ENCODE measurements at places on chromosomes 2 and 18.

GRCh38 chr2:11567631-11568031 lies 33.8 kb downstream of the GREB1 start:
- no peak for DNase-seq
- no peak overlapping the region for H3K27ac ChIP-seq
- H3K27me3 ChIP-seq: no peaks in the 10 kb centered on the region
- H3K36me3 ChIP-seq: no peaks in the 10 kb centered on the region
- no peaks in the 10 kb centered on the region for H3K4me1 ChIP-seq

DNA sequence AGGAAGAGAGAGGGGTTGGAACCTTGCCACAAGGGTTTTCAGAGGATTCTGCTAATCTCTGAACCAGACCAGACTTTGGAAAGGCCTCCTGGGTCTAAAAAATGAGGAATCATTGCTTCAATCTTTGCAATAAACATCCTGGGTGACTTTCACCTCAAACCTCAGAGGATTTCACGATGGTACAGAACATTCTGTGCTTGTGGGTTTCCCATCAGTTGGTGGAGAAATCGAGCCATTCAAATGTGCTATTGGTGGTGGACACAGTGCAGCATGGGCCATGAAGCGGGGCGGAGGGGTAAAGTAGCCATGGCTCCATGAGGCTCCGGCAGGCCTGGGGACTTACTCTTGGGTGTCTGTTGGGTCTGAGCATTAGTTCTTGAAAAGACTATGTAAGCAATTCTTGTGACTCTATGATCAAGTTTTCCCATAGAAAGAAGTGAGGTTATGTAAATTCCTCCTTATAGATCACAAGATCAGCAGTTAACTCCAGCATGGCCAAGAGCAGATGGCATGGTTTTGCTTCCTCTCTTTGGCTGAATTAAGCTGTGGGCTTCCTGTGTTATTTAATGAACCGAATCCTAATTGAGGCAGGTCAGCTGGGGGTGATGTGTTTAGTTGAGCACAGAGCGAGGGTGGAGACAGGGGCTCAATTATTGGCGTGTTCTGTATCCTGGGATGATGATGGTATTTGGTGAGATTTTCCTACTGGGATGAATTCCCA lies 1.9 kb upstream of the IL1R2 start:
- peaks cover 5% of the 10 kb centered on the region for H3K36me3 ChIP-seq
- no peak overlapping the region for H3K4me3 ChIP-seq
- H3K4me1 ChIP-seq: peaks cover 45% of the 10 kb centered on the region
- peak; percentile 29 for DNase-seq

GRCh38 chr2:182381225-182381624 lies 45.6 kb downstream of the PDE1A start:
- DNase-seq: no peak
- no peaks in the 10 kb centered on the region for H3K4me1 ChIP-seq
- no peaks in the 10 kb centered on the region for H3K27me3 ChIP-seq
- H3K36me3 ChIP-seq: no peaks in the 10 kb centered on the region

DNA sequence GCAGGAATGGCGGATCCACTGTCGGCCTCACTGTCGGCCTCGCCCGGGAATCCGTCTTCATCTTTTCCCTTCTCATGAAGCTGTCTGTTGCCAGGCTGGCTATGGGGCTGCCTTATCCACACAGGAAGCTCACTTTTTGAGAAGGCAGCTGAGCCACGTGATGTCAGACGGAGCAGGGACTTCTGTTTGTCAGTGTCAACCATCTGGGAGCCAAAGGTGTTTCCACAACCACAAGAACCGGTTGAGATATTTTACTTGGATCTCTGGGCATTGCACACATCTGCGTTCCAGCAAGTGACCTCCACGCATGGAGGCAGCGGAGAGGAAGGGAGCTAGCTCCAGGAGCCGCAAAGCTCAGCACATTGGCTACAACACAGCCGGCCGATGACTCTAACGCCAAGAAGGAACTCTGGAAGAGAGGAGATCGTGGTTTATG lies 27.4 kb upstream of the TAF1B start:
- H3K36me3 ChIP-seq: no peaks in the 10 kb centered on the region
- no peak overlapping the region for H3K27ac ChIP-seq
- peaks cover 33% of the 10 kb centered on the region for H3K4me1 ChIP-seq
- H3K4me3 ChIP-seq: no peak overlapping the region
- no peak for DNase-seq

GRCh38 chr2:107657049-107657448 lies 169.6 kb upstream of the RGPD4 start:
- no peaks in the 10 kb centered on the region for H3K4me1 ChIP-seq
- H3K36me3 ChIP-seq: no peaks in the 10 kb centered on the region
- no peak for DNase-seq
- H3K27me3 ChIP-seq: no peaks in the 10 kb centered on the region

DNA sequence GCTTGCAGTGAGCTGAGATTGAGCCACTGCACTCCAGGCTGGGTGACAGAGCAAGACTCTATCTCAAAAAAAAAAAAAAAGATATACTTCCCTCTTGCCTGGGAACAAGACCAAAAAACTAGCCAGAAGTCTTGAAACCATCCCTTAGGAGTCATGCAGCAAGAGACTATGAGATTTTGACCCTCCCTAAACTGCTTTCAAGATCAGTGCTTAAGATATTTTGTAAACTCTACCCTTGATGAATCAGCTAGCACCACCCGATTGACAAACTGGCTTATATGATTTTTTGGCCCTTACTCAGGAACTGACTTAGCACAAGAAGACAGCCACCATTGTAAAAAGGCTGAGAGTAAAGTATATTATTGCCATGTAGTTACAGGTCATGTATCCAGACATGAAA lies 3.8 kb downstream of the SULT1C3 start:
- H3K4me1 ChIP-seq: no peaks in the 10 kb centered on the region
- no peak overlapping the region for H3K4me3 ChIP-seq
- no peaks in the 10 kb centered on the region for H3K27me3 ChIP-seq
- no peak for DNase-seq
- no peaks in the 10 kb centered on the region for H3K36me3 ChIP-seq

DNA sequence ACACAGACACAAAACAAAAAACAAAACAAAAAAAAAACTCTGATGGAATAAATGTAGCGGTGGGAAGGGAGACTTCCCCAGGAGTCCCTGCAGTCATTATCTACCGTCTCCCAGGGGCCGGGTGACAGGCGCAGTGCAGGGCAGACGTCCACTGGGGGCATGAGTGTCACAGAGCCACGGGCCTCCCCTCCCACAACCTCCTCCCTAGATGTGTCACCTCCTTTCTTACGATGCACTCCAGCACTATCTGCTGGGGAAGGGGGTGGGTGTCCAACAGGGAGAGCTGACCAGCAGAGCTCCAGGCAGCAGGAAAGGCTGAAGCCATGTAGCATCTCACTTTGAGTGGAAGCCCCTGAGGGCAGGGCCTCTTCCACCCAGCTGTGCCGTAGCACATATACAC lies 84.5 kb downstream of the LONRF2 start:
- no peak overlapping the region for H3K27ac ChIP-seq
- H3K4me3 ChIP-seq: no peak overlapping the region
- H3K4me1 ChIP-seq: peaks cover 17% of the 10 kb centered on the region
- H3K27me3 ChIP-seq: no peaks in the 10 kb centered on the region

- H3K27ac ChIP-seq: peak overlapping the region; percentile 96
- H3K4me1 ChIP-seq: peaks cover 26% of the 10 kb centered on the region
- peak overlapping the region; percentile 93 for H3K4me3 ChIP-seq
- DNase-seq: peak; percentile 44
Observed at GRCh38 chr2:32358111-32358482, 1.3 kb downstream of the BIRC6 start.

- no peaks in the 10 kb centered on the region for H3K27me3 ChIP-seq
- H3K27ac ChIP-seq: no peak overlapping the region
- no peaks in the 10 kb centered on the region for H3K36me3 ChIP-seq
- peaks cover 22% of the 10 kb centered on the region for H3K4me1 ChIP-seq
- DNase-seq: no peak
Observed at GRCh38 chr2:147642765-147643164, 202.1 kb upstream of the ACVR2A start.

- H3K4me3 ChIP-seq: no peak overlapping the region
- no peak for DNase-seq
Observed at GRCh38 chr2:54589340-54590215, 133.5 kb downstream of the SPTBN1 start.

- no peak overlapping the region for H3K4me3 ChIP-seq
- H3K4me1 ChIP-seq: no peaks in the 10 kb centered on the region
- no peak overlapping the region for H3K27ac ChIP-seq
Observed at GRCh38 chr2:24826773-24827145, 33.5 kb downstream of the CENPO start.

- no peaks in the 10 kb centered on the region for H3K36me3 ChIP-seq
- no peak overlapping the region for H3K27ac ChIP-seq
- H3K4me3 ChIP-seq: no peak overlapping the region
- H3K4me1 ChIP-seq: no peaks in the 10 kb centered on the region
- H3K27me3 ChIP-seq: no peaks in the 10 kb centered on the region
Observed at GRCh38 chr2:96437512-96437911, 67.6 kb downstream of the NEURL3 start.

DNA sequence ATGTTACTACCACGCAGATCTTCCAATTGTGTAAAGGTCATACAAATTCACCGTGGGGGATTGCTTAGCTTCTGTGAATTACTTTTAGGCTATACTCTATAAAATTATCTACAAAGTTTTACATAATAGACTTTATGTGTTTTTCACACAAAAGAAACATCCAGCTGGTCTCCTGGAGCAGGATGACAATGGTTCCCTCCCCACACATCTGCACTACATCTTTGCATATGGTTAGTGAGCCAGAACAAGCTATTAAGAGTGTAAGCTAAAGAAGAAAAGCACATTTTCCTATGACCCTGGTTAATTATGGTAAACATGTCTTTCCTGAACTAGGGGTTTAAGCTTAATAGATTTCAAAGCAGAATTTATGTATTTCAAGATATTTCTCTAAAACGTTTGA lies 295.1 kb downstream of the ASXL3 start:
- H3K36me3 ChIP-seq: no peaks in the 10 kb centered on the region
- no peak overlapping the region for H3K27ac ChIP-seq
- no peaks in the 10 kb centered on the region for H3K4me1 ChIP-seq
- no peaks in the 10 kb centered on the region for H3K27me3 ChIP-seq
- H3K4me3 ChIP-seq: no peak overlapping the region
- DNase-seq: no peak

DNA sequence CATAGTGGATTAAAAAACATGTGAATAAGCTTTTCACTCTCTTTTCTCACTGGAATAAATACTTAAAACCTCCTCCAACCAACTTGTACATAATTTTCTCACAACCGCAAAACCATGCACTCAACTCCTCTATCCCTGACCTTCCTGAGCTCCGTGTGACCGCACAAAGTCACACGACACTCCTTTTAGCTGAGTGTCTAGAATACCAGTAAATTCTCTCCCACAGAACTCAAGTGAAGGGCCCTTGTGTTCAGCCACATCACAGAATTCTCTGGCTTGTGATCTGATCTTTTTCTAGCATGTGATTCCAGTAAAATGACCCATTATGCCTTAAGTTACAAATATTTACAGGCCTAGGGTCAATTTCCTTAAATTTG lies 91.2 kb upstream of the ARL4C start:
- H3K36me3 ChIP-seq: no peaks in the 10 kb centered on the region
- H3K4me3 ChIP-seq: no peak overlapping the region
- H3K4me1 ChIP-seq: no peaks in the 10 kb centered on the region

DNA sequence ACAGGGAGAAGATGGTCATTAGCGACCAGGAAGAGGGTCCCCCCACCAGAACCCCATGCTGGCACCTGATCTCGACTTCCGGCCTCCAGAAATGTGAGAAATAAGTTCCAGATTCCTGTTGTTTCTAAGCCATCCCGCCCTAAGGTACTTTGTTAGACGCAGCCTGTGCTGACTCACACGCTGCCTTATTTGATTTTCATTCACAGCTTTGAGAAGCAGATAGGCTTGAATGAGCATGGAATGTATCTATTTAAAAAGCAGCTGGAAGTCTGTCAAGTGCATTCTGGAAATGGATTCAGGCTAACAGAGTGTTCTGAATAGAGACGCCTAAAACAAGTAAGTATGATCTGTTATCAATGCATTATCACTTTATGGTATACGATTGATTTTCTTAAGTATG lies 8.3 kb upstream of the IL1R2 start:
- no peak overlapping the region for H3K4me3 ChIP-seq
- no peaks in the 10 kb centered on the region for H3K27me3 ChIP-seq
- H3K4me1 ChIP-seq: no peaks in the 10 kb centered on the region
- H3K36me3 ChIP-seq: peaks cover 8% of the 10 kb centered on the region
- no peak overlapping the region for H3K27ac ChIP-seq
- DNase-seq: no peak

DNA sequence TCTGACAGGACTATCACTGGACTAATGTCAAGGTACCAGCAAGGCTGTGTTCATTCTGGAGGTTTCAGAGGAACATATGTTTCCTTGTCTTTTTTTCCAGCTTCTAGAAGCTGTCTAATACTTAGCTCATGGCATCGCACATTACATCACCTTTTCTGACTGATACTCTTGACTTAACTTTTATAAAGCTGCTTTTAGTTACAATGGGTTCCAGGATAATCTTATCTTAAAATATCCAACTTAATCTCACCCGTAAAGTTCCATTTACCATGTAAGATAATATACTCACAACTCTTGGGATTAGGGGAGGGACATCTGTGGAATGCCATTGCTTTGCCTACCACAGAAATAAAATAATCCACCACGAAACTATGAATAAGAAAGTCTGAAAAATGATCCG lies 394.2 kb downstream of the CDH19 start:
- no peak for DNase-seq
- no peak overlapping the region for H3K4me3 ChIP-seq
- H3K27ac ChIP-seq: no peak overlapping the region
- no peaks in the 10 kb centered on the region for H3K4me1 ChIP-seq

DNA sequence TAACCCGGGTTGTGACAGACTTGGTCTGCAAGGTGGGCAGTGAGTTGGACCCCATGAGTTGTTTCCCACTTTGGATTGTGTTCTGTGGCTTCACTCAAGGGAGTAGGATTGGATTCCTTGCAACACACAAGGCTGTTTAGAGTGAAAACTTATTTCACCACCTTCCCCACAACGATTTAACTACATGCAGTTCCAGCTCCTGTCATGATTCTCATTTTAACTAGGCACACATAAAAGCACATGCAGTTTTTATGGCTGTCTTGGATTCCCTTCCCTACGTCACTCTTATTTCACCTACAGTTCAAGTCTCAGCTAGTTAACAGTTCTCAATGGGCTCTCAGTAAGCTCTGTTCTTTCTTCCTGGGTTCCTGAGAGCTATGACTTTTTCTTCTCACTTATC lies 15.9 kb downstream of the EFEMP1 start:
- no peaks in the 10 kb centered on the region for H3K36me3 ChIP-seq
- H3K27ac ChIP-seq: no peak overlapping the region
- H3K27me3 ChIP-seq: peaks cover 2% of the 10 kb centered on the region
- no peak for DNase-seq
- no peaks in the 10 kb centered on the region for H3K4me1 ChIP-seq

GRCh38 chr2:101518578-101519492 lies 43.9 kb upstream of the RFX8 start:
- no peaks in the 10 kb centered on the region for H3K36me3 ChIP-seq
- H3K4me3 ChIP-seq: no peak overlapping the region
- H3K4me1 ChIP-seq: peaks cover 53% of the 10 kb centered on the region

DNA sequence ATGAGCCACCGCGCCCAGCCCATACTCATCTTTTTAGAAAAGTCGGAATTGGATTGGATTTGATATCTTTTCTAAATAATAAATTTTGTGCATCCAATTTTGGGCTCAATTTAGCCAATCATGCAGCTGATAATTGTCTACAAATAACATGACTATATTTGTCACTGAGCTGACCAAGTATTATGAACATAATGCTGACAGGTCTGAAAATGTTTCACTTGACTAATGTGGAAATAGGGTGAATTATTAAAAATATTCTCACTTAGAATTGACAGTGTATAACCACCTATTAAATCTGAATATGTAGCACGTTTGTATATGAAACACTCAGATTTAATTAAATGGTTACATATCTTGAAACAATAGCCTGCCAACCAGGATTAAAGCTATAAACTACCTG lies 657.2 kb upstream of the FSHR start:
- no peak for DNase-seq
- H3K36me3 ChIP-seq: no peaks in the 10 kb centered on the region
- H3K4me3 ChIP-seq: no peak overlapping the region
- no peaks in the 10 kb centered on the region for H3K4me1 ChIP-seq

Data from CD14-positive monocyte (primary cell).